Stimulated activated CD8-positive, alpha-beta memory T cell treated with anti-CD3 and anti-CD28 coated beads, Interleukin-7, amount 100 ng/mL, for 4 hours (primary cell): ENCODE measurements at places on chromosomes 2 and 18.

- DNase-seq: no peak
These were observed 35.8 kb upstream of the CACNB4 start for GRCh38 chr2:152134488-152135280.

GRCh38 chr2:233075966-233076339 lies 15.8 kb downstream of the INPP5D start:
- no peak for DNase-seq

GRCh38 chr2:47687856-47688255 lies 95.1 kb upstream of the MSH6 start:
- no peak for DNase-seq

- no peak for DNase-seq
These were observed 64.0 kb downstream of the CCNT2 start for GRCh38 chr2:134982603-134983002.

DNA sequence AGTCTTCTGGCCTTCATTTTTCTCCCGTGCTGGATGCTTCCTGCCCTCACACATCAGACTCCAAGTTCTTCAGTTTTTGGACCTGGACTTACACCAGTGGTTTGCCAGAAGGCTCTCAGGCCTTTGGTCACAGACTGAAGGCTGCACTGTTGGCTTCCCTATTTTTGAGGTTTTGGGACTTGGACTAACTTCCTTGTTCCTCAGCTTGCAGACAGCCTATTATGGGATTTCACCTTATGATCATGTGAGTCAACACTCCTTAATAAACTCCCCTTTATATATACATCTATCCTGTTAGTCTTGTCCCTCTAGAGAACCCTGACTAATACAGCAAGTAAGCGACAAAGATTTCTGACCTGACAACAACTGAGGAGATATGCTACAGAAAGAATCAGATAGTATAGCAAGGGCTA lies 7.2 kb downstream of the CDC42EP3 start:
- DNase-seq: no peak

DNA sequence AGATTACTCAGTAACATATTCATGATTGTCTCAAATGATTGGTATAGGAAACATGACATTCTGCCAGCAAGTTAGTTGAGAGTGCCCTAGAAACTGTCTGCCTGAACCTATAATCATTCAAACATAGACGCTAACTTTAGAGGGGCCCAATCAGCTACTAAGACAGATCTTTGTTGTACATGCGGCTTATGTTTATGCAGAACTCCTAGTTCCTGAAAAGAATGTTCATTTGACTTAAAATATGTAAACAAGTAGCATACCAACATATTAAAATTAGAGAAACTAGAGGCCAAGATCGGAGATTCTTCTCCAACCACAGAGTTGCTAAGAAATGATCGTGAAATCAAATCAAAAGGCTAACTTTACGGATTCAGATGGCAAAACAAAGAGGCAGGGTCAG lies 4.2 kb upstream of the METAP1D start:
- no peak for DNase-seq

DNA sequence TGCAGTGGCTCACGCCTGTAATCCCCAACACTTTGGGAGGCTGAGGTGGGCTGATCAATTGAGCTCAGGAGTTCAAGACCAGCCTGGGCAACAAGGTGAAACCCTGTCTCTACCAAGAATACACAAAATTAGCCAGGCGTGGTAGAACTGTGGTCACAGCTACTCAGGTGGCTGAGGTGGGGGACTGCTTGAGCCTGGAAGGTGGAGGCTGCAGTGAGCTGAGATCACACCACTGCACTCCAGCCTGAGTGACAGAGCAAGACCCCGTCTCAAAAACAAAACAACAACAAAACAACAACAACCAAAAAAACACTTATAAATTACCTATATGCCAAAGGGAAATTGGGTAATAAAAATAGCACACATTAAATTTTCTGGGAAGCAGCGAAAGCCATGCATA lies 141.6 kb downstream of the HDAC4 start:
- no peak for DNase-seq
